Left ventricle myocardium superior (tissue), 1 donor: ENCODE measurements at places on chromosomes 1 and 21. TPM values are rescaled to one million over a fixed set of nuclear protein-coding genes. Genes with fewer than 3 reads are reported as not detected.
A peak's percentile ranks its signal among the peaks of the same experiment; 100 is the strongest.

- DNase-seq = no peak
Measured at GRCh38 chr1:170326186-170326585, 180.4 kb downstream of the NTMT2 start.

DNA sequence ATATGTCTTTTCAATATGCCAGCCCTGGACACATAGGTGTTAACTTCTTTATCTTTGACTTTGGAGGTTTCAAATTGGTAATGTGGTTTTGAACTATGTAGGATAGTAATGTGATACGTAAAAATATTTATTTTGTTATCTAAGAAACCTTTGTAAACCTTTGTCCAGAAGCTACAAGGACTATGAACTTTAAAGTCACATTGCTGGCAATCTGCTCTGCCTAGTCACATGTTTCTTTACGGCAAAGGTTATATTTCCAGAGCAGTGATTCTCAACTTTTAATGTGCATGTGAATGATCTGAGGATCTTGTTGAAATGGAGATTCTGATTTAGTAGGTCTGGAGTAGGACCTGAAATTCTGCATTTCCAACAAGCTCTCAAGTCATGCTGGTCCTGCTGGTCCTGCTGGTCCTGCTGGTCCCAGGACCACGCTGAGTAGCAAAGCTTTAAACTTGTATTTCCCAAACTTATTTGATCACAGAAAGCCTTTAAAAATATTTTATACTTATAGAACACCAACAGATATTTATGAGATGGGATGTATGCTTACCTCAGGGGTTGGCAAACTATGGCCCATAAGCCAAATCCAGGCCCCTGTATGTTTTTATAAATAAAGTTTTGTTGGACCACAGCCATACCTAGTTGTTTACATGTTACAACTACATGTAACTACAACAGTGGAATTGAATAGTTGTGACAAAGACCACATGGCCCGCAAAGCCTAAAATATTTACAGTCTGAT lies 57.9 kb upstream of the QSOX1 start:
- DNase-seq = no peak

GRCh38 chr1:103527331-103527730 lies 1.8 kb downstream of the RNPC3 start:
- DNase-seq = no peak

- DNase-seq = no peak
Measured at GRCh38 chr1:95098196-95098595, 19.0 kb upstream of the TLCD4 start.

DNA sequence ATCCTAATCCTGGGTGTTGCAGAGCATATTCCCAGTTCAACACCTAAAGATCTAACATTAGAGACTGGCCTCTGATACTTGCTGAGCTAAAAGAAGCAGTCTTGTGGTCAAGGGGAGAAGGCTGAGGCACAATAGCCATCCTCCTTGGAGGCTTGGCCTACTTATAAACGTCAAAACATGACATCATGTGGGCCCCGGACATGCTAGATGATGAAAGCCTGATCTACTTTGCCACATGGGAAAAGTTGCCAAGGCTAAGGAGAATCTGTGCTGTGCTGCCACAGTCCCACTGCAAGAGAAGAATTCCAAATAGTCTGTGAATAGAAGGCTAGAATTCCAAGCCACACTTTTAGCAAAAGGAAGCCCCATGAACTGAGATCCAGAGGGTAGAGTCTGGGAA lies 43.9 kb upstream of the SAMD13 start:
- DNase-seq = no peak

DNA sequence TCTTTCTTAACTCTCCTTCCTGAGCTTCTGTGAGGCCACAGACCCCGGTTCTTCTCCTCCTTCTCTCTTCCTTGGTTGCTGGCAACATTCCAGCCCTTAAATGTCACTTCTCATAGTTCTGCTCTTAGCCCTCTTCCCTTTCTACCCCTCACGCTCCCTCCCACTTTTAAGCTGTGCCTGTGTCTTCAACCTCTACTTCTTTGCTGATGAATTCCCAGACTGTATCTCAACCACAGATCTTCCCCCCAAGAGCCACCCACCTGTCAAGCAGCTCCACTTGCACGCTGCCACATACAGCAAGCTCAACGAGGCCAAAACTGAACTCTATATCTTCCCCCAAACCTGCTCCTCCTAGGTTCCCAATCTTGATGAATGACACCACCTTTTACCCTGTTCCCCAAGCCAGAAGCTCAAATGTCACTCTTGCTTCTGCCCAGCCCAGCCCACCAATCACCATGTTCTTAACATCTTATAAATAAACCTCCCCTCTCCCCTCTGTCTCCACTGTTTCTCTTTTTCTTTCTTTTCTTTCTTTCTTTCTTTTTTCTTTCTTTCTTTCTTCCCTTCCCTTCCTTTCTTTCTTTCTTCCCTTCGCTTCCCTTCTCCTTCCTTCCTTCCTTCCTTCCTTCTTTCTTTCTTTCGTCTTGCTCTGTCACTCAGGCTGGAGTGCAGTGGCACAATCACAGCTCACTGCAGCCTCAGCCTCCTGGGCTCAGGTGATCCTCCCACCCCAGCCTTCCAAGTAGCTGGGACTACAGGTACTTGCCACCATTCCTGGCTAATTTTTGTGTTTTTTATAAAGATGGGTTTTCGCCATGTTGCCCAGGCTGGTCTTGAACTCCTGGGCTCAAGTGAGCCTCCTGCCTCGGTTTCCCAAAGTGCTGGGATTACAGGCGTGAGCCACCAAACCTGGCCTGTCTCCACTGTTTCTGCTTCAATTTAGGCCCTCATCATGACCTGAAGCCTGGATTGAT lies 19.8 kb upstream of the PTP4A2 start:
- DNase-seq = no peak

DNA sequence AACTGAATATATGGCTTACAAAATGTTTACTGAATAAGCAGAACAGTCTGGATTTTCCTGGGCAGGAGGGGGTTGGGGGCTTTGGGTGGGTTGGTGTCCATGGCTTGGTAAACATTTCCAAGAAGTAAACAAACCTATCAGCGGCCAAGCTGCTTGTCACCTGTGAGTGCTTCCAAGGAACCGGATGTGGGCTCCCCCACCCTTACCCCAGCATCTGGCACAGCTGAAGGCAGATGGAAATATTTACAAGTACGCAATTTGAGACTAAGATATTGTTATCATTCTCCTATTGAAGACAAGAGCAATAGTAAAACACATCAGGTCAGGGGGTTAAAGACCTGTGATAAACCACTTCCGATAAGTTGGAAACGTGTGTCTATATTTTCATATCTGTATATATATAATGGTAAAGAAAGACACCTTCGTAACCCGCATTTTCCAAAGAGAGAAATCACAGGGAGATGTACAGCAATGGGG lies at the start of gene CLCA1:
CLCA1 (plus strand) TSS at position 427 of the 477 bp plus-strand sequence; CDS start at position 472, 45 bp downstream.
- DNase-seq = no peak

DNA sequence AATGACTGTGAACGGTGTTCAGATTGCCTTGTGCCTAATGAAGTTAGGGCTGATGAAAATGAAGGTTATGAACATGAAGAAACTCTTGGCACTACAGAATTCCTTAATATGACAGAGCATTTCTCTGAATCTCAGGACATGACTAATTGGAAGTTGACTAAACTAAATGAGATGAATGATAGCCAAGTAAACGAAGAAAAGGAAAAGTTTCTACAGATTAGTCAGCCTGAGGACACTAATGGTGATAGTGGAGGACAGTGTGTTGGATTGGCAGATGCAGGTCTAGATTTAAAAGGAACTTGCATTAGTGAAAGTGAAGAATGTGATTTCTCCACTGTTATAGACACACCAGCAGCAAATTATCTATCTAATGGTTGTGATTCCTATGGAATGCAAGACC lies 96.6 kb downstream of the ZFYVE9 start:
- no peak for DNase-seq

DNA sequence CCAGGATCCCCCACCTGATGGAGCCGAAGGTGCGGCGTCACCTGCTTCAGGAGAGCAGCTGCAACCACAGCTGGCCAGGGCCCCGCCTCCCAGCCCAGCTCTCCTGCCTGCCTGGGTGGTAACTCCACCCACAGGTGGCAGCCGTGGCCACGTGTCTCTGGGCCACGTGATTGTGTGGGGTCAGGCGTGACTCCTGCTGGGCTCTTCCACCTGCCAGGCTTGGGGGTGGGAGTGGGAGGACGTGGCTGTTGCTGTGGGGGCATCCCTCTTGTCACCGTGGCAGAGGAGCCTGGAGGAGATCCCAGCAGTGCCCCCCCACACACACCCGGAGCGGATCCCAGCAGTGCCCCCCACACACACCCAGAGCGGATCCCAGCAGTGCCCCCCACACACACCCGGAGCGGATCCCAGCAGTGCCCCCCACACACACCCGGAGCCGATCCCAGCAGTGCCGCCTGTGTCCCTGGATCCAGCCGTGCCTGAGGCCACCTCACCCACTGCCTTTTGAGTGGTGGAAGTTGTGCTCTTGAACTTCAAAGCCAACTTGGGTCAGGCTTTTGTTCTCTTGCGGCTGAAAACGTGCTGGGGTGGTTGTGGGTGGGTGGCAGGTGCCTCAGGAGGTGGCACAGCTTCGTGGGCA lies 32.2 kb downstream of the POFUT2 start:
- no peak for DNase-seq

GRCh38 chr1:35561972-35562680 lies 4.5 kb downstream of the NCDN start:
- no peak for DNase-seq

GRCh38 chr1:89277725-89278124 lies 5.1 kb upstream of the GBP5 start:
- no peak for DNase-seq

- DNase-seq = no peak
Measured at GRCh38 chr1:75136195-75136815, 2.1 kb downstream of the LHX8 start.

DNA sequence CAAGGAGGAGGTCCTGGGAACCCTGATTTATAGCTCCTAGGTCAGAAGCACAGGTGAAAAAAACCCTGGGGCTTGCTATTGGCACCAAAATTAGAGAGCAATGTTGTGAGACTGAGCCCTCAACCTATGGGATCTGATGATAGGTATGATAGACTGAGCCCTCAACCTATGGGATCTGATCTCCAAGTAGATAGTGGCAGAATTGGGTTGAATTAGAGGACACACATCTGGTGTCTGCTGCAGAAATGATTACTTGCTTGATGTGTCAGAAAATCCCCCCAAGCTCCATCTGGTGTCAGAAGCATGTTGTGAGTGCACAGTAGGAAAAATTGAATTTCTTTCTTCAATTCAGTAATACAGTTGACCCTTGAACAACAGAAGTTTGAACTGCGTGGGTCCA lies 62.4 kb downstream of the MAP3K21 start:
- DNase-seq = no peak

DNA sequence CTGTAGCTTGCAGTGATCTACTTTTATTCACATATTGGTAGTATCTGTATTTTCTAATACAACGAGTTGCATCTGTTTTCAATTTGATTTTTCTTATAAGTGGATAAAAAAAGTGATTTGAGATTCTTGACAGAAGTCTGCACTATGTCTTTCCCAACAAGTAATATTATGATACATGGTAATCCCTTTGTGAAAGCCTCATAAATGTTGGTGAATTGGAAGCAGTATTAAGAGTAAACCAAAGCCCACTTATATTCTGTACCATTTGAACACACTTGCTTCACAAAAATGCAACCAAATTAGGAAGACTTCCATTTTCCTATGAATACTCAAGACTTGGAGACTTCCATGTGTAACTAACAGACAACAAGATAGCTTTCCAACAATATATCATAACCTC lies 172.0 kb downstream of the HMCN1 start:
- no peak for DNase-seq

DNA sequence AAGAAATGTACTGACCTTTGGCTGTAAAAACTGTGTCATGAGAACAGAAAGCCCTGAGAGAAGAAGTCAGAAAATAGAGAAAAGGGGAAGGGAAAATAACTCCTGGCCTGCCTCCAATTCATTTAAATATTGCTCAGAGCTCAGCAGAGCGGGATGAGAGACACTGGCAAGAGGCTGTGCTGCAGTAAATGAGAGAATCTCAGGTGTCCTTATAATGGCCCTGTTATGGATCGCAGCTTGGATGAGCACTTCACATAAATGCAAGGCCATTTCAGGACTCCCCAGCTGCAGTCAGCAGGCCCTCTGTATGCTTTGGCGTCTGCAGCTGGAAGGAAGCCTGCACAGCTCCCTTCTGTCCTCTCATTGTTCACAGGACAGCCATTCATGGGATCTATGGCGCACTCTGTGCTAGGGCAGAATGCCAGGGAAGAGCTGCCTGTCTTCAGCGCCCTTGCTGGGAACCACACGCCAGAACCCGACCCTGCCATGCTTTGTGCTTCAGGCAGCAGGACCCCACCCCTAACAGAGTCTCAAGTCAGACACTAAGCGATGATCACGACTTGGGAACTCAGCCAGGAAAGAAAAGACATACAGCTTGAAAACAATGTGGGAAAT lies 20.7 kb upstream of the ABCB10 start:
- peak; percentile 70 for DNase-seq

GRCh38 chr1:30088594-30088993 lies 634.8 kb downstream of the MATN1 start:
- no peak for DNase-seq

DNA sequence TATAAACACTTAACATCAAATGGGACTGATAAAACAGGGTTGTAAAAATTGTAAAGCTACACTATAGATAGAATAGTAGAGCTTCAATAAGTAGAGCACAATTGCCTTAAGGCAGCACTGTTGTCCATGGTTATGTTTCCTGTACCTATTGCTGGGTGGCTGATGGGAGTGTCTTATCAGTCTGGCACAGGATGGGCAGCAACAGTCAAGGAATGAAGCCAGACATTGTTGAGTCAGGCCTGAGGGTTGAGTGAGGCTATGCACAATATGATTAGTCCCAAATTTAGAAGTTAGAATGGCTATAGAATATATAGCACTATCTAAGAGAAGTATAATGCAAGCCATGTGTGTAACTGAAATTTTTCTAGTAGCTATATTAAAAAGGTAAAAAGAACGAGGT lies 25.0 kb upstream of the CD1D start:
- no peak for DNase-seq

- no peak for DNase-seq
Measured at GRCh38 chr1:24648919-24649318, 5.8 kb downstream of the SRRM1 start.

GRCh38 chr1:53073868-53074311 lies 11.9 kb downstream of the PODN start:
- peak; percentile 87 for DNase-seq

DNA sequence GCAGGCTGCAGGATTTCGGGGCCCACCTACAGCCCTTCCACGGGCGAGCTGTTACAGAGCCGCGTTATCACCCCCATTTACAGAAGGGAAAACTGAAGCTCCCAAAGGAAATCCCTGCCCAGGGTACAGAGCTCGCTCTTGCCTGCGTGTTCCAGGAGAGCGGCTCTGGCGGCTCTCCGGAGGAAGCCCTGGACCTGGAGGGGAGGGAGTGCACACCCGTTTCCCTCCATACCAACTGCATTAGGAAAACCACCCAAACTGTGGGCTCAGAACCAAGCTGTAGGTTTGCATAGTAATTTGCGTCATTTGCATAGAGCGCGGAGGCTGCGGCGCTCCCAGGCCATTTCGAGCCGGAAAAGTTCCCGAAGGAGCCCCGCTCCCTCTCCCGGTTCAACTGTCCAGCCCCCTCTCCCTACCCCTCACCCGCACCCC lies 24.7 kb upstream of the ADGRB2 start:
- DNase-seq = peak; percentile 48

Gene ZNF695
- not detected for total RNA-seq

Gene HSD3B2
- total RNA-seq = not detected

Gene TAF5L
- total RNA-seq = 10.0 TPM

Gene ETS2
- total RNA-seq = 43.8 TPM

Gene GOLT1A
- not detected for total RNA-seq

Gene PM20D1
- 1.6 TPM for total RNA-seq

Gene GBP2
- total RNA-seq = 12.2 TPM

Gene SYT11
- 6.6 TPM for total RNA-seq

Gene COL18A1
- total RNA-seq = 52.4 TPM

Gene OVAAL
- 1.5 TPM for total RNA-seq

Gene ILDR2
- 1.6 TPM for total RNA-seq

Gene TEDDM1
- total RNA-seq = not detected

Gene PAFAH2
- total RNA-seq = 9.8 TPM

Gene LCE2C
- total RNA-seq = not detected
